Activated naive CD8-positive, alpha-beta T cell treated with anti-CD3 and anti-CD28 coated beads for 36 hours (primary cell): ENCODE measurements at places on chromosomes 3 and 15. TPM values are rescaled to one million over a fixed set of nuclear protein-coding genes. Genes with fewer than 3 reads are reported as not detected.

The HIGD2B gene
- not detected for total RNA-seq

The CNBP gene
- 483 TPM for total RNA-seq

The CCRL2 gene
- 3.4 TPM for total RNA-seq

The SAMD7 gene
- not detected for total RNA-seq

The SLC38A3 gene
- total RNA-seq = 0.18 TPM

The CFAP100 gene
- not detected for total RNA-seq

The CEP70 gene
- 10.0 TPM for total RNA-seq

The SNX33 gene
- 3.3 TPM for total RNA-seq

The ITPKA gene
- 1.6 TPM for total RNA-seq

The GALNT15 gene
- not detected for total RNA-seq

The TTLL13 gene
- total RNA-seq = 0.41 TPM

The ADCY5 gene
- not detected for total RNA-seq

The SLC15A2 gene
- total RNA-seq = 0.74 TPM
